ENCODE measurements at places on chromosomes 3 and 15.
A peak's percentile ranks its signal among the peaks of the same experiment; 100 is the strongest.

GRCh38 chr15:95733931-95734330 is 596.6 kb upstream of the NR2F2 start:
- no peak for DNase-seq

- no peak for DNase-seq
These were observed 815 bp downstream of the SPINT1 start for GRCh38 chr15:40844696-40845030.

DNA sequence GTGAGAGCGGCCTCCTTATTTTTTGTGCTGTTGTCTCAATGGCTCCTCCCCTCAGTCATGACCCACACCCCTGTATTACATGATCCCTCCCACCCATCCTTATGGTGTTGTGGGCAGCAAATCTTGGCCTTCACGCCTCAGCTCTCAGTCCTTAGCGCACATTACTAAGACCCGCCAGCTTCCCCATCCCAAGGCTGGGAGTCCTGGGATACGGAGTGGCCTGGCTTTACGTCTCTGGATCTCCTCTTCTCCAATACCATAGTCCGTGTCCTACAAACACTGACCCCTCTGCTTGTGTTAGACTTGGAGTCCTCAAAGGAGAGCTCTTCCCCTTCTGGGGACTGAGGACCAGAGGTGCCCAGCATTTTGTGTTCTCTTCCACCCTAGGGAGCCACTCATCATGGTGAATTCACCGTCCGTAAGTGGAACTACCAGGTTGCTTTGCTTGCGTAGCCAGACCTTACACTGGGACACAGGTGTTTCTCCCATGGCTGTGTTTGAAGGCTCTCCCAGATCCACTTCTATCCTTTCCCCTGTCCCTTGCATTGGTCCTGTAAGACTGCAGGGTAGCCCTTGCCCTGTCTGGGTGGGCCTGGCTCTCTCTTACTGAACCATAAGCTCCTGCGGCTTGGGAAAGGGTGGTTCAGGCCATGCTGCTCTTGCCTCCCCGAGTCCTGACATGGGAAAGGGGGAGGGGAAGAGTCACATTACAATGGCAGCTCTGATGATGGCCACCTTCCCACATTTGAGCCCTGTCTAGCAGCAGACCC is 13.6 kb downstream of the GRM2 start:
- DNase-seq, result no peak

DNA sequence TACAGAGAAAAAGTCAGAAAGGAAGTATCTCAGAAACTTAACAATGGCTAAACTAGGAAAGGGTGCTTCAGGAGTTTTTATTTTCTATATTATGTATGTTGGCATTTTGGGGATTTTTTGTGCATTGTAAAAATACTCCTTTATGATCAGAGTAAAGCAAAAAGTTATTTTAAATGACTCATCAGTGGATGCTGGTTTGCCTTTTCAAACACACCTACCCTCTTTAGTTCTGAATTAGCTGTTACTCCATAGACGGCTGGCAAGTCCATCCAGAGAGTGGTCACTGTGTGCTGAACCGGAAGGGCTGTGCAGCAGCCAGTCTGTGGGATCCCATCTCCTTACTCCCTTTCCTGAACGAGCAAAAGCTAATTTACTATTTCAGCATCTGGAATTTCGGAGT is 942 bp downstream of the CCR9 start:
- DNase-seq, result no peak

GRCh38 chr3:106844638-106845037 is 532.6 kb upstream of the CCDC54 start:
- no peak for DNase-seq

- DNase-seq, result no peak
These were observed 82.6 kb upstream of the ATP11B start for GRCh38 chr3:182710557-182711157.

GRCh38 chr3:13016083-13016720 is 57.0 kb downstream of the IQSEC1 start:
- DNase-seq, result peak; percentile 84

GRCh38 chr3:78823859-78824258 is 943.9 kb downstream of the ROBO1 start:
- DNase-seq, result no peak

GRCh38 chr3:43906849-43907507 is 216.2 kb downstream of the ABHD5 start:
- no peak for DNase-seq

- DNase-seq, result no peak
These were observed 572.2 kb downstream of the GRM7 start for GRCh38 chr3:7433073-7433472.

DNA sequence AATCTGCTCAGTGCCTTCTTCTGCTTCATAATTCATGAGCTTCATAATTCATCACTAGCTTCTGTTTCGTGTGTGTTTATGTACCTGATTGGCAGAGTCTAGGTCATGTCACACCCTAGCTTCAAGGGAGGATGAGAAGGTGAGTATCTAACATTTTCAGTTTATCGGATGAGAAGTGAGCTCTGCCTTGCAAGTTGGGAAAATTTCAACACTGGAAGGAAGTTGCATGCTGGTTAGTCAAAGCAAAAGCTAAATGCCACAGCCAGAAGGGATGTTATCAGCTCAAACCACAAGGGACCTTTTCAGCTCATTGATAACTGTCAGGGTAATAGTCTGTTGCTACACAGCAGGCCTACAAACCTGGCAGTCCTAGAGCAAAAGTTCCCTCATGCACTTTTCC is 7.3 kb upstream of the TNFSF10 start:
- DNase-seq, result no peak

- no peak for DNase-seq
These were observed 751.0 kb downstream of the VGLL3 start for GRCh38 chr3:86239946-86240345.

GRCh38 chr3:21839592-21839991 is 88.6 kb upstream of the ZNF385D start:
- no peak for DNase-seq

DNA sequence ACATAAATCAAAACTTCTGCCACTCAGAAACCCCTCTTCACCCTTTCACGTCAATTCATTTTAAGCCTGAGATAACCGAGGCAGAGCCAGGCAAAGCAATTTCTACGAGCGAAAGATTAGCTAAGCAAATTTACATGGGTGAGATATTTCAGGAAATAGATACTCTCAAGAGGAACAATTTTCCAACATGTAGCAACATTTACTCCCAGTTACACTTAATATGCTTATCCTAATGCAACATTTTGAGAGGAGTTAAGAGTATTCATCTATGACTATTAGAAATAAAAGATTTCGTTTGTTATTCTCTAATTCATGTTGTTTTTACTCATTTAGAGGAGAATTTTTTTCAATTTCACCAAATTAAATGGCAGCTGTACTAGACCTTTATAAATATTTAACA is 837 bp downstream of the TMC3 start:
- DNase-seq, result no peak

DNA sequence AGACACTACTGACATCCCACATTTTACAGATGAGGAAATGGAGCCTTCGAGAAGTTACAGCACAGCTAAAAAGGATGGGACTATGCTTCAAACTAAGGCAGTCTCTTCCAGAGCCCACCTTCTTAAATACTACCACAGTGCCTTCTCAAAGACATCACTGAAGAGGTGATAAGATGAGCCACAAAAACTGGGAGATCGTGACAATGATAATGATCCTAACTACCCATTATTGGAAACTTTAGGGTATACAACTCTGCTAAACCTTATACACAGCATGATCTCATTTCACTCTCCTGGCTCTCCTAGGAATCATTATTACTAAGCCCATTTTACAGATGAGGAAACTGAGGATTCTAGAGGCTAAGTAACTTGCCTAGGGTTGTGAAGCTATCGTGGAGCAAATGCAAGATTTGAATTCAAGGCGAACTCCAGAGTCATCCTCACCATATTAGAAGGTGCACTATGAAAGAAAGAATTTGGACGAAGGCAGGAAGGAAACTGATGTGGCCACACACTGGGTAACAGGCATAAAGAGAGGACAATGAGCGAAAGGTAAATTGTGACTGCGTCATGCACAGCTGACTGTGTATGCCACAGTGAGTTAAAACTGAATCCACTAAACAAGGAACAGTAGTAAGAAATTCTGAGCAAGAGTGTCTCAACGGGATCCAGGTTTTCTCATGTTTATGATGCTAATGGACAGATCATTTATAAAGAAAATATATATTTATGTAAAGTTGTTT is 55.4 kb downstream of the SUCLG2 start:
- no peak for DNase-seq

DNA sequence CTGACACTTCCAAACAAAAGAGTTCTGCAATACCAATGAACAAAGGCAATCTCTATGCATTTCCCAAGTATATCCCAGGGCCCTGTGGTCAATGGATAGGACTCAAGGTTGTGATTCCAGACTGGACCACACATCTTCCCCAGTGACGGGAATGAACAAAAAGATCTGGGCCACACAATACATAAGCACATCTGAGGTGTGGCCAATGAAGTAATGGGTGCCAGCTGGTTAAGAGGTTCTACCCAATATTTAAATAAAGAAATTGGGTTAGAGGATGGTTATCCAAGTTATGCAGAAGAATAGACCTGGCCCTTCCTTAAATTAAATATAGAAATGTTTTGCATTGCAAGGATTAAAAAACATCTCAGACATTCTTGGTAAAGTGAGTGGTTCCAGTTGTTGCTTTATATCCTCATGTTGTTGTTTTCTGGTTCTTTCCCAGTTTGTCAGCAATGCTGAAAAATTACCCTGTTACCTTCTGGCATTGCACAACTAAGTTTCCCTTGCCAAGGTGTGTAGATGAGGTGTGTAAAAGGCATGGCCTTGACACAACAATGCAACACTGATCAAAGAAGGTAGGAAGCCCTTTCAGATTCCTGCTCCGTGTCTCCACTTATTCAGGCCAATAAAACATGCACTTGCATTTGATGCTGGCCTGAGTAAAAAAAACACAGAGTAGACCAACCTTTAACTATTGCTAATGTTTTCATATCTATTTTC is 86.5 kb downstream of the PRICKLE2 start:
- DNase-seq, result no peak

GRCh38 chr15:47506329-47507100 is 210.8 kb upstream of the SEMA6D start:
- DNase-seq, result no peak

- no peak for DNase-seq
These were observed 41.4 kb upstream of the CTDSPL start for GRCh38 chr3:37820286-37820685.

DNA sequence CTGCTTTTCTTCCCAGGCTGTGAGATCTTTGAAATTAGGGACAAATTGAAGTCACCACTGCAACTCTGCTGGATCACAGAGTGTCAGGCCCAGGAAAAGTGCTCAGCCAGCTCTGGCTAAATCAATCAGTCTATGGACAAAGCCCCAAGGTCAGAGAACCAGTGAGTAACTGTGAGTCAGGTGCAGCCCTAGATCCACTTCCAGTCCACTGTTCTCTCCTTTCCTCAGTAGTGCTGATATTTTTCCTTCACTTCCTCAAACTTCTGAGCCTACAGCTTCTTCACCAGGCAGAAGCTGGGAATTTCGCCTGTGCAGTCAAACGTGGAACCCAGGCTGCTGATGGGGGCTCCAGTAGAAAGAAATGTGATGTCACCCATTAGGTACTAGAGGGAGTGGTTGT is 75.1 kb upstream of the TRIM42 start:
- no peak for DNase-seq

DNA sequence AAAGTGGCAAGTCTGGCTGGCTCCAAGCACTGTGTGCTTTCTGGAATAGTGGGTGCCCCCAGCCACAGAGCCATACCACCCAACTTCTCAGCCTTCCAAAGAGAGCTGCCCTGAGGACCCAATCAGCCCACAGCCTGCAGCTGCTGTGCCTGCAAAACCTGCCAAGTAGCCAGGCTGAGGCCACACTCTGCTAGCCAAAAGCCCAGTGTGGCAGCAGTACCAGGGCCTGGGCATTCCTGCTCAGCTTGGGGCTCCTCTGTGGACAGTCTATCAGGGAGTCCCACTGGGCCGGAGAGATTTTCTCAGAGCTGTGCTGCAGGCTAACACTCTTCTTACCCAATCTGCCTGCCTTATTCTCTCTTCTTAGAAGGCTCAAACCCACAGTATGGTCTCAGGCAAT is 136.5 kb downstream of the TPRA1 start:
- no peak for DNase-seq

- peak; percentile 45 for DNase-seq
These were observed 377.8 kb upstream of the PROK2 start for GRCh38 chr3:72162649-72163184.

DNA sequence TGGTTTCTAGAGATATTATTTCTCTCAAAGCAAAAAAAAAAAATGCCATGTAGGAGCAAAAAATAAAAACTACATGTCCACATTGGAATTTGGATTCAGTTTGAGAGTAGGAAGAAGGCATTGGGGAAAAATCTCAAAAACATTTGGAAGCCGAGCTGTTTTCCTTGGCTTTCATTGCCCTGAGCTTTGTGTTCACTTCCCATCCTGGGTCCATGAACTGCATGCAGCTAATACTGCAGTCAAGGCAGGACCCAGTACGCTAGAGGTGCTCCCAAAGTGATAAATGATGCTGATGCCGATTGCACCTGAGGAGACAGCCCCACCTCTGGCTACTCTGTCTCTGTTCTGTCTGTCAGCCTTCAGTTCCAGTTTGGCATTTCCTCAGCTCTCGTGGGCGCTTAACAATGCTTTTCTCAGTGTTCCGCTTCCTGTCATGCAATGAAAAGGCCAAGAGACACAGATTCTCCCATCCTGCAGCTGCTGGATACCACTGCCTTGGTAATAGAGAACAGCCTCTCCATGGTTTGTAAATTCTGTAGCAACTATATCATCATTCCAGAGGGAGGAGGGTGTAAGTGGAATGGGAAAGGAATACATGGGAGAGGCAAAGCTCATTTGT is 181.8 kb downstream of the RYR3 start:
- no peak for DNase-seq

DNA sequence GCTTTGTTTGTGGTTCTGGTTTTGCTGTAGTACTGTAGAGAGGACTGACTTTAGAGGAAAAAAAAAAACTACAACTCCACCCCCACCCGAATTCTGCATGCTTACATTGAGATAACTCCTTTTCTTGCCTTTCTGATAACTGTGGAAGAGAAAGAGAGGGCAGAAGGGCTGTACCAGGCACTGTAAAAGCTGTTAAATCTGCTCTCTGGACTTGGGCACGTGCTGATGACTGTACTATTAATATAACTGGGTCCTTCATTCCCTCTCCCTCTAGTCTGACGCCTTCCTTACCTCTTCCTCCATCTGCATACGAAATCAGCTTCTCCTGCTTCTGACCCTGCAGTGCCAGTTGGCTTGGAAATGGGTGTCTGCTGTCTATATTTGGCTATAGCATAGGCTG is 15.0 kb downstream of the MAPKBP1 start:
- DNase-seq, result no peak

GRCh38 chr3:29971895-29972294 is 634.5 kb upstream of the TGFBR2 start:
- DNase-seq, result no peak

DNA sequence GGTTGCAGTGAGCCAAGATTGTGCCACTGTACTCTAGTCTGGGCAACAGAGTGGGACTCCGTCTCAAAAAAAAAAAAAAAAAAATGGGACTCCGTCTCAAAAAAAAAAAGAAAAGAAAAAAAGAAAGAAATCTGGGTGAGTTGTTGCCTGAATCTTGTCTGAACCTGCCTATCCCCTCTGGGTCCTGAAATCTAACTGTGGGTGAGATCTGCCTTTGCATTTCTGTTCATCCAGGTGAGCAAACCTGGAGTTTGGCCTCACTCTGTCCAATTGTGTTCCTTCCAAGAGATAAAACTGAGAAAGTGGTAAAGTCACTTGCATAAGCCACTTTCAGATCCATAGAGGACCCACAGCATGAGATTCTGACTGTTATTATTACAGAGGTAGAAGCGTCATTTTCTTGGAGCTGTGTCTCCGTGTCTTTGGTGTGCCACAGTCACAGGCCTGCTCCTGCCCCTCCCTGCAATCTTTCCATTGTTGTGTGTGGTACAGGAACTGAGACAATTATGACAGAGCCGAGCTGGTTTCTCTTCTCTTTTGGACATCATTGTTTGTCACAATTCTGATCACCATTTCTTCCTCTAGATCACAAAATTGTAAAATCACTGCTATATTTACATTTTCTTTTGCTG is 235.9 kb downstream of the LPP start:
- peak; percentile 41 for DNase-seq

Data from GM06990 (cell line).